ENCODE measurements at places on chromosomes 13 and 19. TPM values are rescaled to one million over a fixed set of nuclear protein-coding genes. Genes with fewer than 3 reads are reported as not detected.

GRCh38 chr13:30551189-30551588 lies 66.5 kb upstream of the USPL1 start:
- DNase-seq: no peak

Gene KIR2DL4
- not detected for total RNA-seq

Gene SHD
- total RNA-seq: 8.8 TPM

DNA sequence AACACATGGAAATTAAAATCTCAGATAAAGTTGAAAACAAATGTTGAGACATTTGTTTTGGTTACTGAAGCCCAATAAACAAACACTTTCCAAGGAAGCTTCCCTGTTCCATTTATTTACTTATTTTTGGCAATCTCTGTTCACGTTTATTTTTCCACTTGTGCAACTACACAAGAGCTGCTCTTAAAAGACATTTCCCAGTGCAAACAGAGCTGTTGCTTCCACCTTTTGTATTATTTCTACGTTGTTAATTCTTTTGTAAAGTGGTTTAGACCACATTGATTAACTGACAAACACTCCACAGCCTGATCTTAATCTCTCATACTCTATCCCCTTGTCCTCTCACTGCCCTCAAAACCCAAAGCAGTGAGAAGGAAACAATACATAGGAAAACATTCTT lies 757.6 kb downstream of the LIG4 start:
- no peak for DNase-seq

Gene FBXO17
- total RNA-seq: 64.3 TPM

DNA sequence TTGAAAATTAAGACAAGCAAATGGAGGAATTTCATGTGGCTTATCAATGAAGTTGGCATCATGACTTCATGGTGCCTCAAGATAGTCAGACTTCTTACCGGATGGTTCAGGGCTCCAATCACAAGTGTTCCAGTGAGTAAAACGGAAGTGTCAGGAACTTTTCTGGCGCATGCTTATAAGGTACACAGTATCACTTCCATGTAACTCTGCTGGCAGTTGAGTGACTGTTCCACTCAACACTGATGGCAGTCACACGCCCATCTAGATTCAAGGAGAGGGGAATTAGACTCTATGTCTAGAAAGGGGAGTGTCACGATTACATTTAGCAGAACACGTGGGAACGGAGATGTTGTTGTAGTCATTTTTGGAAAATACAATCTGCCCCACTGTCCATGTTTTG lies 114.3 kb downstream of the KCTD15 start:
- DNase-seq: no peak

Gene ZNF441
- total RNA-seq: 3.0 TPM

Gene S1PR4
- total RNA-seq: 0.70 TPM

Gene ZNF724
- 0.58 TPM for total RNA-seq

GRCh38 chr13:28037399-28037798 lies 48.9 kb upstream of the URAD start:
- DNase-seq: no peak

DNA sequence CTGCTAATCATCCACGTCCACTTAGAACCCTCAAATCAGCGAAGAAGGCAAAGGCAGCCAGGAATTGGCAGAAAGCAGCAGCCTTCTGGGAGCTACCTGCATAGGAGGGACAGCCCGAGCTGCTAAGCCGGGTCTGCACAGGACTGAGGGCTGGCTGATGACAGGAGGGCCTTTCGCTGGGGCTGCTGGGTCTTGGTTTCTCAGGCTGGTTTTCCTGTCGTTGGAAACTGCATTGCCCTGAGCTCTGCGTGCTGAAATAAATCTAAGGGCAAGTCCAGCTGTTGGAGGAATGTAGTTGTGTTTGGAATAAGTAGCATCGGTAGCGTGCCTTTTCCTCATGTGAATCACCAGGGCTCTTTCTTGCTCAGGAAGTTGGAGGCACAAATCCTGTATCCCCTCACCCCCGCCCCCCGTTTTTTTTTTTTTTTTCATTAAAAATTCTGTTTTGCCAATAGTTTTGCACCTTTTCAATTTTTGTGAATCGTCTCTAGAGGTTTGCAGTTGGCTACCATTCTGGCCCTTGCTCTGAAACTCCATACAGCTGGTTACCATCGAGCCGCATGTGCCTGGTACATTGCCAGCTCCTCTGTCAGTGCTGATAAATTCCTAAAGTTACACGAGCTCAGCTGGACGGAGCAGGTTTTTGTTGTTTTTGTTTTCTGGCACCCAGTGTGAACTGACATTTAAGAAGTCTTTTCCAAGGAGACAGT lies 193.9 kb upstream of the RNF113B start:
- DNase-seq: no peak

Gene SLC6A16
- total RNA-seq: 2.4 TPM

Gene TBXA2R
- 4.4 TPM for total RNA-seq

GRCh38 chr19:54650108-54650655 lies 12.6 kb upstream of the LILRB4 start:
- no peak for DNase-seq

Gene N4BP2L1
- 45.9 TPM for total RNA-seq

Gene NLRP9
- not detected for total RNA-seq

GRCh38 chr19:295687-296370 lies 4.6 kb upstream of the PLPP2 start:
- DNase-seq: no peak

Gene SIGLEC7
- 3.8 TPM for total RNA-seq

- no peak for DNase-seq
Observed at GRCh38 chr13:97272526-97272925, 50.4 kb downstream of the MBNL2 start.

- DNase-seq: no peak
Observed at GRCh38 chr13:43242040-43242439, 218.7 kb downstream of the DNAJC15 start.

Gene RNF17
- 0.33 TPM for total RNA-seq

Gene FPR1
- total RNA-seq: 1.4 TPM

Gene NLRP11
- total RNA-seq: 0.30 TPM

DNA sequence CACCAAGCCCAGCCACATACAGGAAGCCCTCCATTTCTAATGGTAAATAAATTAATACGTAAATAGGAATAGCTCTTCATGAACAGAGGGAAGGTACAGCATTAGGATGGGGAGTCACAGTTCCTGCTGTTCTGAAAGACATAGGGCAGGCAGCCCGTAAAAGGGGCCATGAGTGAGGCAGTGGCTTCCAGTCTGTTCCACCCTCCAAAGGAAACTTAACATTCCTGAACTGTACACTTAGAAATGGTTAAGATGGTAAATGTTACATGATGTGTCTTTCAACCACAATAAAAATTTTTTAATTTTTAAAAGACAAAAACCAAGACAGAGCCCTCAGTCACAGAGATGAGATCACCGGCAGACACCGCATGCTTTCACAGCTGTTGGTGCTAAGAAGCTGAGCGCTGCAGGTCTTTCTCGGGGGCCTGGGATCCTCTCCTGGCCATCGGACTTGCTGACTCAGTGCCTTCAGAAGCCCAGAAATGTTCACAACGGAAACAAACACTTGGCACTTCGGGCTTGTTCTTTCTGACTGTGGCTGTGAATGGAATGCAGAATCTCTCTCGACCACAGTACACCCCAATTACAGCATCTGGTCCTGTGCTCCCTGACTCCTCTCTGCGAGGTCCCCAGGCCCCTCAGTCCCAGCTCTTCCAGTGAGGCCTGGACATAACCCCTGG lies 36.4 kb downstream of the EPS15L1 start:
- no peak for DNase-seq

GRCh38 chr19:1807695-1808394 lies 4.2 kb downstream of the ATP8B3 start:
- DNase-seq: no peak

DNA sequence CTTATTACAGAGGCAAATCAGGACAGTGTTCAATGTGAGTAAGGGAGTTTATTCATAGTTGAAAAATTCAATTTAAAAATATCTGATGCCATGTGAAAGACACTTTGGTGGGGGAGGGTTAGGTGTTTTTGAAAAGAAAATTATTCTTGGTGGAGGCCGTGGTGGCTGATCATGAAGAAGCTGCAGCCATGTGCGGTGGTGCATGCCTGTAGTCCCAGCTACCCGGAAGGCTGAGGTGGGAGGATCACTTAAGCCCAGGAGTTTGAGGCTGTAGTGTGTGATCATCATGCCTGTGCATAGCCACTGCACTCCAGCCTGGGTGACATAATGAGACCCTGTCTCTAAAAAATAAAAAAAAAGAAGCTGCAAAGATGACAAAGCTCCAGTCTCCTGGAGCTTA lies 28.6 kb downstream of the WDFY2 start:
- no peak for DNase-seq

- peak; percentile 34 for DNase-seq
Observed at GRCh38 chr13:112783978-112784371, 94.1 kb downstream of the ATP11A start.

Gene SHISA2
- total RNA-seq: not detected
